NCI-H774 (cell line): ENCODE measurements at places on chromosomes 12 and 14.

GRCh38 chr12:55703901-55704761 is 3.6 kb downstream of the ITGA7 start:
- no peak for DNase-seq

- no peak for DNase-seq
Observed at GRCh38 chr12:50387972-50388478, 8.4 kb downstream of the FAM186A start.

DNA sequence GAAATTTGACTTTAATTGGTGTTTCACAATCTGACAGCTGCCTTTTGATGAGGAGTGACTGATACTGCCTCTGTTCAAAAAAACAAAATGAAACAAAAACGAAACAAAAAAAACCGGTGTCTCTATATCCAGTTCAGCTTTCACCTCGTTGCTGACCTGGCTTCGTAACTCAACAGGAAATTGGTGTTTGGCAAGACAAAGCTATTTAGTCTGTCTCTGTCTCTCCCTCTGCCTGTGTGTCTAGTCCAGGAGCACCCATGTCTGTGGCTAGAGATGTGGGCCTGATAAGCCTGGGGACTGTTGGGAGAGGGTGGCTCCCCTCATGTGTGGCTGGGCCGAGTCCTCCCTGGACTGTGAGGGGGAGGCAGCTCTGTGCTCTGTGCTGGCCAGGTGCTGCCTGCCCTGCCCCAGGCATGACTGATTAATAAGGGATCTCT is 11.3 kb downstream of the CACNA1C start:
- DNase-seq: no peak

DNA sequence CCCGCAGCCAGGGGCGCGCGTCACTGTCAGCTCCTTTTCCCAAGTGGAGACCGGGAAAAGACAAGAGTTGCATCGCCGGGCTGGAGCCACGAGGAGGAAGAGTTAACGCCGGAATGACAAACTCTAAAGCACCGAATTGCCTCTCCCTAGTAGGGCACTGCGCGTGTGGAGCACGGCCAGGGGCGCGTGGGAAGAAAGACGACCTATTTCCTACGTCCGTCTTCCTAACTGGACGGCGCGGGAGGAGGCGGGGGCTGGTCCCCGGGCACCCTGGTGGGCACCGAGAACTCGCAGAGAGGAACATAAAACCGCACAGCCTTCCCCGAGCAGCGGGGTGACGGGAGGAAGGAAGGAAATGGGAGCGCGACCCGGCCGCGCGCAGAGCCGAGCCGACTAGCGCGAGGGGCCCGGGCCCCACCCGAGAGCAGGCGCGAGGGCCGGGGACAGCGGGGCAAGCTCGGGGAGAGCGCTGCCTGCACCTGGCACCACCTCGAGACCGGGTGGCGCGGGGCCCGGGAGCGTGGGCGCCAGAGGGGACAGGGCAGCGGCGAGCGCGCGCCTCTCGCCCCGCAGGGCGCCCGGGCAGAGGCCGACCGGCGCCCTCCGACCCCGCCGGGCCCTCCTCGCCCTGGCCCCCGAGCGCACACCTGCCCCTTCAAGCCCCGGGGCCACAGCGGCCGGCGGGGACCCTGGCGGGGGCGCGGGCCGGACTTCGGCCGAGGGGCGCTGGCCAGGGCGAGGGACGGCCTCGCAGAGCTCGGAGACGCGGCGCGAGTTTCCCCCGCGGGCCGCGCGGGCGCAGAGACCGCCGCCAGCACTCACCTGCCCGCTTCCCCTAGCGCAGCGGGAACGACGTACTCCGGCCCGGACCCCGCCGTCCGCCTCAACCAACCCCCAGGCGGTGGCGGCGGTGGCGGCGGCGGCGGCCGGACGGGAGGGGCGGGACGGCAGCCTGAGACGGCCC is at the start of gene SETD3:
SETD3 (minus strand) TSS at position 954 of the 964 bp plus-strand sequence. CDS start 15,054 bp downstream, outside the sequence.
- no peak for DNase-seq

DNA sequence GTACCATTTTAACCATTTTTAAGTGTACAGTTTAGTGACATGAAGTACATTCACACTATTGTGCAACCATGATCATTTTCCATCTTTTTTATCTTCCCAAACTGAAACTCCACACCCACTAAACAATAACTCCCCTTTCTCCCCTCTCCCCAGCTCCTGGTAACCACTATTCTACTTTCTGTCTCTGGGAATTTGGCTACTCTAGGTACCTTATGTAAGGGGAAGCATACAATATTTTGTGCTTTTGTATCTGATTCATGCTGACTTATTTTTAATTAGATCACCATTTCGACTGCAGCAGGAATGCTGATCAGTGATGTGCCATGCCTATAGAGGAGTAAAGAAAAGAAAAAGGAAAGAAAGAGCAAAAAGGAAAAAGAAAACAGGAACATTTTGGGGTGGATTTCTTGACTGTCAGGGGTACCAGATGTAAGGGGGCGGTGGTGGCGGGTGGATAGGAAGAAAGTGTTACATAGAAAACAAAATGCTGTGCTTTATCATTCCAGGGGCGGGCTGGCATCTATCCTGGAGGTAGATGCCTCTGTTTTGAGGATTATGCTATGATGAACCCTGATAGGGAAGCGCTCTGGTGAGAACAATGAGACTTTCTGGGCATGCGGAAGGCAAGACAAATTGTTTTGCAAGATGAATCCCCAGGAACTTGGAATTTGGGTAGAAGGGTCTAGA is 45.2 kb upstream of the CTDSP2 start:
- no peak for DNase-seq

- no peak for DNase-seq
Observed at GRCh38 chr12:125377093-125377492, 311.9 kb downstream of the AACS start.

DNA sequence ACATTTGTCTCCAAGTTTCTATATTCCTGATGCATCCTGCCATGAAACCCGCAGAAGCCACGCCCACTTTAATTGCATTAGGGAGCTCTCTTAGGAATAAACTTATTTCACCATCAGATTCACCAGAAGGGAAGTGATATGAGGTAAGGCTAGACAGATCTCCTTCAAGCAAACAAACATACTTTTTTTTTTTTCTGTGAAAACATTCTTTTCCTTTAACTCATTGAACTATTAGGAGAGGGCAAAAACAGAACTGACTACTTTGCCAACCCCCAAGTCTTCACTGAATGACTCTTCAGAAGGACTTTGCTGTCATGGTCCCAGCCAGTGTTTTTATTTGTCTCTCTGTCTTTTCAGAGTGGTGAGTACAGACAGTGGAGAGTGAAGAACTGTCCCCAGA is 48.4 kb downstream of the GTF2A1 start:
- DNase-seq: no peak

- DNase-seq: no peak
Observed at GRCh38 chr12:114302117-114302516, 103.8 kb downstream of the TBX5 start.

DNA sequence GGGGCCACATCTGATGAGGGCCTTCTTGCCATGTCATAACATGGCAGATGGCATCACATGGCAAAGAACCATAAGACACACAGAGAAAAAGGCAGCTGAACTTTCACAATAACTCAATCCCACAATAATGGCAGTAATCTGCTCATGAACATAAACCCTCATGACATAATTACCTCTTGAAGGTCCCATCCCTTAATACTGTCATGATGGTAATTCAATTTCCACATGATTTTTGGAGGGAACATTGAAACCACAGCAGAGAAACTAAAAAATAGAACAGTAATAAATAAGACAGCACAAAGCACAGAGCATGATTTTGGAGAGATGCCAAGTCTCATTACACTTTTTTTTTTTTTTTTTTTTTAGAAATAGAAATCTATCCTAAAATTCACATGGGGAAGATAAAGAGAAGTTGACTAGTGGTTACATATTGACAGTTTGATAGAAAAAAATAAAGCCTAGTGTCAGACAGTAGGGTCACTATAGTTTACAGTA is 61.8 kb upstream of the ATF7IP start:
- no peak for DNase-seq

GRCh38 chr14:57412341-57412740 is 22.0 kb downstream of the NAA30 start:
- no peak for DNase-seq

GRCh38 chr14:58245562-58245961 is 919 bp downstream of the PSMA3 start:
- no peak for DNase-seq

DNA sequence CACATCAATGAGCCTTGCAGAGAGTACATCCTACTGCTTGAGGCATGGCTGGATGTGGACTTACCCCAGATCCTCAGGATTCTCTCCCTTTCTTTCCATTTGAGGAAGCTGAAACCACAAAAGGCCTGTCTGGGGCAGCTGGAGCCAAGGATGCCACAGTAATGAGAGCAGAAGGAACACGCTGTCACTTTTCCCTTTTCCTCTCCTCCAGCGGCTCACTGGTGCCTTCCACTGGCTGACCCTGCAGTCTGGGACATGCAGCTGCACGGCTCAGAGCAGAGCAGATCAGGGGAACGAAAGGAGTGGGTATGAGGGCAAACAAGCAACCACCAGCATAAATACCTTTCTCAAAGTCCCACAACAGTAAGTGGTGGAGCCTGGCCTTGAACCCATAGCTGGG is 78.2 kb downstream of the GAS2L3 start:
- no peak for DNase-seq

DNA sequence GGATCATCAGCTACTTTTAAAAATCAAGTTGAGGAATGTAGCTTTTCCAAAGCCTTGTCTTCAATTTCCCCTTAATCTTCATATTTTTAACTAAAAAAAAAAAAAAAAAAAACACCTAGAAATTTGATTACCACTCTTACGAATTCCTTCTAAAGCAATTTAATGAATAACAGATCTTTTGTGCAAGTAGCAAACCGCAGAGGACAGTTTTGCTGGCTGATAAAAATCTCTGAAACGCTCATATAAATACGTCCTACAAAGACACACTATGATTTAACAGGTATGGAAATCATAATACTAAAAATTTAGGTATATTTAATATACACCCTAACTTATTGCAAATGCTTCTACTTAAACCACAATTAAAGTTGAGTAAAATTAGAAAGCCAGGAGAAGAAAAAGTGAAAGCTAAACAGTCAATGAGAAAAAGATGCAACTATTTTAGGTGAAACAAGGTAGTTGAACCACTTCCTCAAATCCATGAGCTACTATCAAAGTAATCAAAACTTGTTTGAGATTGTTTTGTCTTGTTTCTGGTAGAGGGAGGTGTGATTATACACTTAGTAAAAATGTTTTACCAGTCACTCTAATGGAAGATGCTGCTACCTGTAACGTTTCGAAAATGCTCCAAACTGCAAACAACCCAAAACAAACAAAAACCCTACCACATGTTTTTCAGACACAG is 2.2 kb downstream of the PAWR start:
- no peak for DNase-seq

DNA sequence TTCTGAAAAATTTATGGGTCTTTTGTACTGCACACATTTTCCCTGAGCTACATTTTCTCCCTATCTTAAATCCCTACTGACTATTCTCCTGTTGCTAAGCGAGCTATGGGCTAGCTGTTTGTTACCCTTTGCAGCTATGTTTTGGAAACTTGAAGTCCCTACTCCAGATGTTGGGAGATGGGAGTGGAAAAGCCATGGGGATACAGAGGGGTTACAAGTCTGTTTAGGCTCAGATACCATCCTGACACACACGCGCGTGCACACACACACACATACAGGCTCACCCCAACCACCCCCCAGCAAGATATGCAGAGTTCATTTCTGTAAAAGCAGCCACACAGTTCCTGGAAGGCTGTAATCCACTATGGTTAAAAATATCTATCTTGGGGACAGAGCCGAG is 15.8 kb downstream of the ATP5MC2 start:
- no peak for DNase-seq

DNA sequence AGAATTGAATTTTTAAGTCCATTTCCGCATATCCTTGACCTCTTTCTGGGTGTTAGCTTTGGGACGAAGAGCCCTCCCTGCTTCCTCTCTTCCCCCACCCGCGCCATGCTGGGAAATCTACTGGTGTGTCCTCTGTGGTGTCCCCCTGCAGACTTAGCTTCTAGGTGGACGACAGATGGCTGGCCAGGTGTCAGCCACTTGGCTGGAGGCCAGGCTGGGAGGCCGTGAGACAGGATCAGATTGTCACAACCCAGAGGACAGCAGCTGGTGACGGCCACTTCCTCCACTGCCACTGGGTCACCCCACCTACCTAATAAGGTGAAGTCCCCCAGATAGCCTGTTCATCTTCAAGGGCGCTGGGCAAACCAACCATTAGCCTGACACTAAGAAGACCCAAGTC is 13.3 kb upstream of the DTX1 start:
- DNase-seq: peak; percentile 62

- DNase-seq: peak; percentile 65
Observed at GRCh38 chr12:96516472-96517430, 27.4 kb downstream of the CFAP54 start.

GRCh38 chr14:92099802-92100201 is 6.6 kb downstream of the ATXN3 start:
- no peak for DNase-seq

DNA sequence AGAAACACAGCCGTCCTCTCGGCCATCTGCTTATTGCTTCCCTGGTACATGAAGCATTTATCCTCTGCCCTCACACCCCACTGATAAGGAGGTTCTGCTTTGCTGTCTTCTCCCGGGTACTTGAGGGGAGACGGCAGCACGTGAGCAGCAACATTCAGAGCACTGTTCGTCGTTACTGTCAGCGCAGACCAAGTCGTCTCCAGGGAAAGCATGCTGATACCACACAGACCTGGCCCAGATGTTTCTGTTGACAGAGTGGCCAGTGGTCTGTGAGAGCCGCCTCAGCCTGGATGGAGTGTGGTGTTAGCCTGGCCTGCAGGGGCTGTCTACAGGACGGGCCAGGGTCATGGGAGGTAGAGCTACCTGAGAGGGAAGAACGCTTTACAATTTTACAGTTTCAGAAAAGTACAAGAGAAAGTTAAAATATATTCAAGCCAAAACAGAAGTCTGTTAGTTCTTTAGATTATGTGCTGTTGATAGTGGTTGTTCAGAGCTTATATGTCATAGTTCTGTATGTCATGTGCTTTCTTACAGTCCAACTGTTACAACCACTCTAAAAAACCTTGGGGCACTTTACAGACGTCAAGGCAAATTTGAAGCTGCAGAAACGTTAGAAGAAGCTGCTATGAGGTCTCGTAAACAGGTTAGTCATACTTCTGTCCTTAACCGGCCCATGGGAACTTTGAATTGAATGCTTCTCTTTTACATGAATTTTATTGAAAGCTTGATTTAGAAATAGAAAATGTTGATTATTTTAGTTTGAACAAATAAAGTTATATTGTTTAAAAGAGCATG is 38.2 kb downstream of the XRCC3 start:
- no peak for DNase-seq
